ENCODE measurements at places on chromosomes 6 and 20.
A peak's percentile ranks its signal among the peaks of the same experiment; 100 is the strongest.

DNA sequence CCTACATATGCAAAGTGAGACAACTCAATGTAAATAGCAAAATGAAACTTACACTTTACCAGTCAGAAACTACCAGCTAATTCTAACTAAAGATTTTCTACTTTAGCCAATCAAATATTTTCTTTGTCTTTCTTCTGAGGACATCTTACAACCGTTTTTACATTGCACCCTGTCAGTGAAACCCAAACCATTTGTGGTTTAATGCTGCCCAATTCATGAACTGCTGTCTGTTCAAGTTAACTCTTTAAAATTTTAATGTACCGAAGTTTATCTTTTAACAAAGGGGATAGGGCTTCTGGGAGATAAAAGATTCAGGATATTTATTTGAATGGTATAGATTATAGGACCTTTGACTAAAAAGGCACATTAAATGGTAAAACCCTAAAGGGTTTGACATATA is 121.3 kb upstream of the HDDC2 start:
- DNase-seq, result no peak

GRCh38 chr6:683742-684440 is 9.0 kb downstream of the EXOC2 start:
- no peak for DNase-seq

DNA sequence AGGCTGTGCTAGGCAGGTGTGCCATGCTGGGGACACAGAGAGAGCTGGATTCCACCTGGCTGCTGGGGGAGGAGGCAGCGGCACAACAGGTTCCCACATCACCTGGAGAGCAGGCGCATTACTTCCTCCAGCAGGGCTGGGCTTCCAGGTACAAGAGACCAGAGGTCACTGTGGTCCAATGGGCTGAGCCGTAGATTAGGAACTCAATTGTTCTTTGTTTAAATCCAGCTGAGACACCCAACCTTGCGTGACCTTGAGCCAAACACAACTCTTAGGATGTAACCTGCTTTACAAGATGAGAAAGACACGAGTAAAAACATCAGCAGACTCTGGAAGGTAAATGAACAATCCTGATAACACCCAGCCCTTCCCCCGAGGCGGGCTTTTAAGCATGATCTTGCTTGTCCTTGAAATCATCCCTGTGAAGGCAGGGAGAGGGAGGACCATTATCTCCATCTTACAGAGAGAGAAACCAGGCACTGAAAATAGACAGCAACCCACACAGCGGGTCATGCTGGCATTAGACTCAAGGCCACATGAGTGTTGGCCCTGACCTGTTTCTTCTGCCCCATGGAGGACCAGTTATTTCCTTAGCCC is 216.5 kb upstream of the RREB1 start:
- no peak for DNase-seq

GRCh38 chr6:169224185-169224695 is 29.4 kb downstream of the THBS2 start:
- no peak for DNase-seq

- no peak for DNase-seq
Observed at GRCh38 chr6:50905297-50905696, 86.6 kb downstream of the TFAP2B start.

GRCh38 chr6:53945765-53946407 is 151.1 kb downstream of the LRRC1 start:
- DNase-seq, result no peak

DNA sequence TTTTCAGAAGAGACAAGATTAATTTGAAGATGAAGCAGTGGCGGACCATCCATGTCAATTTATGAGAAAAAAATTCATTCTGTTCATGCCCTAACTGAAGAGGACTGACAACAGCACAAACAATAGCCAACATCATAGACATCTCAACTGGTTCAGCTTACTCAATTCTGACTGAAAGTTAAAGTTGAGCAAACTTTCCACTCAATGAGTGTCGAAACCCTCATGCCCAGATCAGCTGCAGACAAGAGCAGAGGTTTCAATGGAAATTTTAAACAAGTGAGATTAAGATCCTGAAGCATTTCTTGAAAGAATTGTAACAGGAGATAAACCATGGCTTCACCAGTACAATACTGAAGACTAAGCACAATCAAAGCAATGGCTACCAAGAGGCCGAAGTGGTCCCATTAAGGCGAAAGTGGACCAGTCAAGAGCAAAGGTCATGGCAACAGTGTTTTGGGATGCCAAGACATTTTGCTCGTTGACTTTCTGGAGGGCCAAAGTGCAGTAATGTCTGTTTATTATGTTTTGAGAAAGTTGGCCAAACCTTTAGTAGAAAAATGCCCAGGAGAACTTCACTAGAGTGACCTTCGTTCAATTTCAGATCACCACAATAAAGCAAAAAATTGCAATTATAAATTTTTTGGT is 6.1 kb upstream of the SFT2D1 start:
- no peak for DNase-seq

DNA sequence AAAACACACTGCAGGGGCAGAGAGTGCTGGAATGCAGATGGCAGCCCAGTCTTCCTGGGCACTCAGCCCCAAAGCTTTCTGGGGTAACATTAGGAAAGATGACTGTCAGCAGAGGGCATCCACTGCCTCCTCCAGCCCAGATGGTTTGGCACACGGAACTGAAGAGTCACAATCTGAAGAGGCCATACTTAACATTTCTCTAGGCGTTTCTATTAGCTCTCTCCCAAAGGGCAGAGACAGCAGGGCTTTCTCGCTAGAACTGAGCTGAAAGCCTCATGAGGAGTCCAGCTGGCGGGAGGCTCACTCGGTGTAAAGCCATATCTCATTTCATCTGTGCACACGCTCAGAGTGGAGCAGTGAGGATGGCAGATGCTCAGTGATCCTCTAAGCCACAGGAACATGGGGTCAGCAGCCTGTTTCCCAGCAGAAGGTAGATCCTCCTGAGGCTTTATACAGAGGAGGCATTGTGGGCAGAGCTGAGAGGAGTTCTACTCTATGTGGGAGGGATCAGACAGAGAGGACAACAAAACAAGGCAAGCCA is 28.1 kb downstream of the ALDH8A1 start:
- no peak for DNase-seq

GRCh38 chr6:47419621-47420020 is 58.0 kb upstream of the CD2AP start:
- DNase-seq, result no peak

DNA sequence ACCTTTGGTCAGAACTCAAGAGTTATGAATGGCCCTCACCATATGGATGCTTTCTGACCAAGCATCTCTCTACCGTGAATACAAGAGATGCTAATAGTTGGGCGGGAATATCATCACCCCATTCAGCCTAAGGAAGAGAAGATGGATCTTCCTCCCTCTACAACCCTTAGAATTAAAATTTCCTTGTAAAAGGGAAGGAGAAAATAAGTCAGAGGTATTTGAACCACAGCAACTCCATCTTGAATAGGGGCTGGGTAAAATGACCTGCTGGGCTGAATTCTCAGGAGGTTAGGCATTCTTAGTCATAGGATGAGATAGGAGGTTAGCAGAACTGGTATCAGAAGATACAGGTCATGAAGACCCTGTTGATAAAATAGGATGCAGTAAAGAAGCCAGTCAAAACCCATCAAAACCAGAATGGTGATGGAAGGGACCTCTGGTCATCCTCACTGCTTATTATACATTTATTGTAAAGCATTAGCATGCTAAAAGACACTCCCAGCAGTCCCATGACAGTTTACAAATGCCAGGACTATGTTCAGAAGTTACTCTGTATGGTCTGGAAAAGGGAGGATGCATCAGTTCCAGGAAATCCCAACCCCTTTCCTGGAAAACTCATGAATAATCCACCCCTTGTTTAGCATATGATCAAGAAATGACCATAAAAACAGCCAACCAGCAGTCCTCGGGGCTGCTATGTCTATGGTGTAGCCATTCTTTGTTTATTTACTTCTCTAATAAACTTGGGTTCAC is 101.2 kb downstream of the DTNBP1 start:
- DNase-seq, result no peak

- DNase-seq, result no peak
Observed at GRCh38 chr6:107636486-107636885, 146.6 kb downstream of the SOBP start.

GRCh38 chr20:32463642-32464400 is 105.7 kb downstream of the ASXL1 start:
- DNase-seq, result no peak

DNA sequence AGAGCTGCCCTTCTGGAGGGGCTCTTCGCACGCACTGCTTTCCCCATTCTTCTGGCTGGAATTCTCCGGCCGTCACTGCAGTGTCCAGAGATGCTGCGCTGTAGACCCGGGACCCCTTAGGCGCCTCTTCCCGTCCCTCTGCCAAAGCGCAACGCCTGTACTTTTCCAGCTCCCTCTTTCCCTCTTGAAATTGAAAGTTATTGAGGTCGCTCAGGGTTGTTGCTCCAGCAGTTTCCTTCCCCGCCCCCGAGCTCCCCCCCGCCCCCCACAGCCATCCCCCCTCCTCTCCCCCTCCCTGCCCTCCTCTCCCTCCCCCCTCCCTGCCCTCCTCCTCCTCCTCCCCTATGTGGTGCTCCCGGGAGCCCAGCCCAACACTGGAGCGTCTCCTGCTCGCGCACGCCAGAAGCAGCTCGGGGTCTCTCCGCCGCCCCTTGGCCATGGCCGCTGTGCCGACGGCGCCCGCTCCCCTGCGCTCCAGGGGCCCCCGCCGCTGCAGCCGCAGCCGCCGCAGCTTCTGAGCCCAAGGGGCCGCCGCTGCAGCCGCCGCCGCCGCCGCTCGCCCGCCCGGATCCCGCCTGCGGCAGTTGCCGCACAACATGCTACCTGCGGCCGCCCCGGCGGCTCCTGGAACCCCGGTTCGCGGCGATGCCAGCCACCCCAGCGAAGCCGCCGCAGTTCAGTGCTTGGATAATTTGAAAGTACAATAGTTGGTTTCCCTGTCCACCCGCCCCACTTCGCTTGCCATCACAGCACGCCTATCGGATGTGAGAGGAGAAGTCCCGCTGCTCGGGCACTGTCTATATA is at the start of gene RSPO3:
RSPO3 (plus strand) TSS at position 374 of the 804 bp plus-strand sequence. CDS start 522 bp downstream, outside the sequence.
- no peak for DNase-seq

- DNase-seq, result no peak
Observed at GRCh38 chr6:45513213-45513618, 135.5 kb upstream of the SUPT3H start.

- no peak for DNase-seq
Observed at GRCh38 chr6:27777126-27777525, 135.1 kb downstream of the OR2B2 start.

DNA sequence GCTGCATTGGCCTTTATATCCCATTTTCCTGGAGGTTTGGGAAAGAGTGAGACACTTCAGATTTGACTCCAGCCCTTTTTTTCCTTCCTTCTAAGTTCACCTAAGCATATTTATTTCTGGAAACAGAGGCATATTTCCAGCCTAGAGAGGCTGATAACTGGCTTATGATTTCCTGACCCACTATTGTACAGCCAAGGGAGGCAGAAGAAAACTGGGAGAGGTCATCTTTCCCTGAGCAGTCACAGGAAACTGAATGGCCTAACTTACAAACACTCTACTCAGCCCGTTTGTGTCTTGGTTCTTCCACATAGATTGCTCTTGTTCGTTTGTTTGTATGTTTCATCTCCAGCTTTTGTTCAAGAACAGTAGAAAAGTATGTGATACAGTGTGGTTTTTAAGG is 64.2 kb upstream of the LTV1 start:
- DNase-seq, result no peak

- DNase-seq, result no peak
Observed at GRCh38 chr6:84853901-84854300, 89.5 kb upstream of the TBX18 start.

GRCh38 chr6:137780447-137781034 is 86.5 kb upstream of the TNFAIP3 start:
- no peak for DNase-seq

- DNase-seq, result peak; percentile 5
Observed at GRCh38 chr6:3318226-3318625, 59.5 kb downstream of the PSMG4 start.

GRCh38 chr6:39812853-39813533 is 20.8 kb downstream of the DAAM2 start:
- DNase-seq, result no peak

DNA sequence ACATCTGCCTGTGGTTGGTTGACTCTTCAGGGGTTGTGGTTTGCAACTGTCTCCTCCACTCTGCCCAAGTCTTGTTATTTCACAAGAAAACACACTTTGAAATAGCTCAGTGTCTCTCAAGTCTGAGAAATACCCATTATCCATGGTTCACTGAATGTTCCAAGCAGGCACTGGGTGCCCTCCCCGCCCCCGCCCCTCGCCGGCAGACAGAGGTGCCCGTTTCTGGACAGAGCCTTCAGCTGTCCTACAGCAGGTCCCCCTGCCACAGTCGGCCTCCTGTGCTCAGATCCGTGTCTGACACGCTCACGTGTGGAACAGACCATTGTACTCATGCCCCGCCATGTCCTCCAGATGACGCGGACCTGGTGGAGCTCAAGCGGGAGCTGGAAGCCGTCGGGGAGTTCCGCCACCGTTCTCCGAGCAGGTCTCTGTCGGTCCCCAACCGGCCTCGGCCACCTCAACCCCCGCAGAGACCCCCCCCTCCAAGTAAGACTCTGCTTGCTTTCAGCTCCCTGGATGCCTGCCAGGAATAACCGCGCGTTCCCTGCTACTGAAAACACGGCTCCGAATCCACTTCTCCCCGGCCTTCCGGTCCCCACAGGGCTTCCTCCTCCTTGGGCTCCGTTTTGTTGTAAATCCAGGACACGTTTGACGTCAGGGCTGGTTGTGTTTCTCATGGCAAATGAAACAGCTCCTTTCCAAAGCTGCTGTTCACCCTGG is 81.4 kb downstream of the SERAC1 start:
- no peak for DNase-seq

DNA sequence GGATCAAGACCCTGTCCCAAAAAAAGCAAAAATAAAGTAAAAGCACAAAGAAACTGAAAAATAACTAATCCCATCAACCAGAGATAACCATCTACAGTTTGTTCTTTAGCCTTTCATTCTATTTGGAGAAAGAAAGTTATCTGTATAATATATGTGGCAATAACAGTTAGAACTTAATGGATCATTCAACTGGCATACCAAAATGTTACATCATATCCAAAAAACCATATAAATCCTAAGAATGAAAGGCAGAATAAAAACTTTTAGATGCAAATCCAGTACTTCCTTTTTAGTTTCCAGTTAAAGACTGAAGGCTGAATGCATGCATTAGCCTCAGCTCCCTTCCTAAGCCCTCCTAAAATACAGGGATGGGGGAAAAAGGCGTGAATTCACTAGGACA is 25.2 kb downstream of the ILRUN start:
- DNase-seq, result no peak

- DNase-seq, result no peak
Observed at GRCh38 chr6:1965596-1966224, 279.7 kb downstream of the GMDS start.

DNA sequence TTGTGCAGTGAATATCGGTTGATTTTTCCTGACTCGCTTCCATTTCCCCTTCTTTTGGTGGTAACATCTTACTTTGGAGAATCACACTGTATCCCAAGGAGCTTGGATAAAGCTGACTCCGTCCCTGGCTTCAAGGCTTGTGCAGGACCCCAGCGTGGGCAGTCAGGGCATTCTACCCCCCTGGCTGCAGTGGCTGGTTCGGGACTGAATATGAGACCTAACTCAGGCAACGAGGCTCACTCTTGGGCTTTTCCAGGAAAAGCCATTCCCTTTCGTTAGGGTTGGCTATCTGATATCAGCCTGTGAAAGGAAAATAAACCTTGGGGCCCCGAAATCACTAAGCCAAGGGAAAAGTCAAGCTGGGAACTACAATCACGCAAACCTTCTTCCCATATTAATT is 30.1 kb upstream of the GJA1 start:
- no peak for DNase-seq

Data from stimulated activated CD8-positive, alpha-beta memory T cell treated with anti-CD3 and anti-CD28 coated beads, Interleukin-4, amount 100 ng/mL, for 4 hours (primary cell).